COLO829 (cell line): ENCODE measurements at places on chromosomes 1 and 21.

DNA sequence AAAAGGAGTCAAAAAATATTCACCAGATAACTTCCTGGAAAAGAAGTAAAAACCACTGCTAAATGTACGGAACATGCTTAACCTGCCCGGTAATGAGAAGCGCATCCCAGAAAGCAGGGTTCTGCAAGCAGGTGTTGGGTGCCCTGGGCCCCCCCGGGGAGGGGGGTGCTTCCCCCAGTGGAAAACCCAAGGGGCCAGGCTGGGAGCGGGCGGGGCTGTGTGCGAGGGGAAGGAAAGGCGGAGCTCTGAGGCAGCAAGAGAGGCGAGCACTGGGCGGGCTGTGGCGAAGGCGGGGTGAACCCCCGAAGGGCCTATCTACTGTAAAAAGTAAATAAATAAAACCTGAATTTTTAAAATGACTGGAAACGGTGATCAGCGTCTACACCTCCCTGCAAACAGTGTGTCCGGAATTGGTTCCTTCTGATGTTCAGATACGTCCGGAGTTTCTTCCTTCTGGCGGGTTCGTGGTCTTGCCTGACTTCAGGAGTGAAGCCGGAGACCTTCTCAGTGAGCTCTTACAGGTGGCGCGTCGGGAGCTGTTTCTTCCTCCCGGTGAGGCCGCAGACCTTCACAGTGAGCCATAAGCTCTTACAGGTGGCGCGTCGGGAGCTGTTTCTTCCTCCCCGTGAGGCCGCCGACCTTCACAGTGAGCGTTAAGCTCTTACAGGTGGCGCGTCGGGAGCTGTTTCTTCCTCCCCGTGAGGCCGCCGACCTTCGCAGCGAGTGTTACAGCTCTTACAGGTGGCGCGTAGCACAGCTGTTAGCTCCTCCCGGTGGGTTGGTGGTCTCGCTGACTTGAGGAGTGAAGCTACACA is 13.4 kb downstream of the FTCD start:
- DNase-seq: no peak

DNA sequence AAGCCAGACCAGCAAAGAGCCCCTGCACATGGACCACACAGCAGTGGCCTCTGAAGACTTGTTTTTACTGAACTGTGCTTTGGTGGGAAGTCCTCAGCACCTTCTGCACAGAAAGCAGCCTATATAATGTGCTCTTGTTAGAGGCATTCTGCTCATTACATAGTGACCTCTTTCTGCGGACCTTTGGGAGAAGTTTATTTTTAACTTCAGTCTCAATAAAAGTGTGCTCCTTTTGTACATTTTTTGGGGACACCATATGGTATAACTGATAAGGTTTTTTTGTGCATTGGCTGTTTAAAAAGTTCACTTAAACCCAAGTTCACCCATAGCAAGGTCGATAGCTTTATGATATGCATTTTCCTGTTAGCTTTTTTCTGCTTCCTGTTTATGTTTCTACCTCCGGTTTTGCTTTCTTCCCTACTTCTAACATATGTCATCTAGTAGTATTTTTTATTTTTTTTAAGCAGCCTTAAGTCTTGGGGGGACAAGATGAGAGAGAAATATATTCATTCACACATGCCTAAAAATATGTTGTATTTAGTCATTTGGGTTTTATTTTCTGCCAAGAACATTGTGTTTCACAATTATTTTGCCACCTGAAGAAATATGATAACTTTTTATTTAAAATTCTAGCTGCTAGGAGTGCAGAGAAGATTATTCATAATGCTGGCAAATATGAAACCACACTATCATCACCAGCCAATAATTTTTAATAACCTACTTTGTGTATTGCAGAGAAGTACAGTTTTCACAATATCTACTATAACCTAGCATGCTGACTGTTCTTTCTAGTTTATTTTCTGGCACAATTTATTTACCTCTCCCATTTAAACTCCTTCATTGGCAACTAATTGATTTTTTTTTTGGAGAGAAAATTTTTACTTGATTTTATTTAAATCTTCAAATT is 22.9 kb upstream of the SLC19A2 start:
- no peak for DNase-seq

- DNase-seq: no peak
Measured at GRCh38 chr1:47590523-47591225, 152.8 kb downstream of the FOXD2 start.

DNA sequence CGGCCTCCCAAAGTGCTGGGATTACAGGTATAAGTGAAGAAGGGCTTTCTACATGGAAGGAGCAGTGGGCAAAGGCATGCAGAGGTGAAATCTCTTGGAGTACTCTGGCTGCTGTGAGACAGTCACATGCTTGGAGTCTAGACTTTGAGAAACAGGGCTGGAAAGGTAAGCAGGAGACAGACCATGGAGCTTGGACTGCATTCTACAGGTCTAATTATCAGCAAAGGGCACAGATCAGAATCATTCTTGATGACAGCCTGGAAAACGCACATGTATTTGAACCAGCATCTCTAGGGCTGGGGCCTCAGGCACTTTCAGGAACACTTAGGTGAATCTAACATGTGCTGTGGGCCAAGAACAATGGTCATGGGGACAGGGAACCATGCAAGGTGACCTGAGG is 7.3 kb upstream of the PRELP start:
- no peak for DNase-seq

- no peak for DNase-seq
Measured at GRCh38 chr1:63890468-63890867, 116.7 kb downstream of the ROR1 start.

- no peak for DNase-seq
Measured at GRCh38 chr1:18819203-18819602, 40.3 kb downstream of the TAS1R2 start.

GRCh38 chr1:117606649-117607430 is 992 bp downstream of the TENT5C start:
- no peak for DNase-seq

GRCh38 chr1:201493757-201494617 is 12.9 kb downstream of the CSRP1 start:
- DNase-seq: peak; percentile 70

DNA sequence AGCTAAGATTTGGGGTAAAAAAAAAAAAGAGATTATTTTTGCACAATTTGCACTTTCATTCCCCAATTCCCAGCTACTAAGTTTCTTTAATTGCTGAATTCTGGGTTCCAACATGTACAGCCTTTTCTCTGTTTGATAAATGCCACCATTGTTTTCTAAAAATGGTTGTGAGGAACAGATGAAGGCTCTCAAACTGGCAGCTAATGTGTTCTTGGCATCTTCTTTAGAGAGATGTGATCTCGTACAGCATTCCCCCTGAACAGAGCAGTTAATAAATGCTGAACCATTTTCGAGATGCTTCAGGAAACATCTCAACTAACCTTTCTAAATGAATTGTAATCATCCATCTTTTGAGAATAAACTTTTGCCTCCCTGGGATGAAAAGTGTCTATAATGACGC is 107.9 kb upstream of the DYNLT5 start:
- peak; percentile 35 for DNase-seq

- DNase-seq: no peak
Measured at GRCh38 chr1:157115851-157116736, 16.5 kb upstream of the ETV3L start.

GRCh38 chr21:39737376-39738000 is 7.5 kb upstream of the IGSF5 start:
- DNase-seq: no peak

GRCh38 chr1:175522880-175523279 is 220.5 kb downstream of the TNR start:
- no peak for DNase-seq

DNA sequence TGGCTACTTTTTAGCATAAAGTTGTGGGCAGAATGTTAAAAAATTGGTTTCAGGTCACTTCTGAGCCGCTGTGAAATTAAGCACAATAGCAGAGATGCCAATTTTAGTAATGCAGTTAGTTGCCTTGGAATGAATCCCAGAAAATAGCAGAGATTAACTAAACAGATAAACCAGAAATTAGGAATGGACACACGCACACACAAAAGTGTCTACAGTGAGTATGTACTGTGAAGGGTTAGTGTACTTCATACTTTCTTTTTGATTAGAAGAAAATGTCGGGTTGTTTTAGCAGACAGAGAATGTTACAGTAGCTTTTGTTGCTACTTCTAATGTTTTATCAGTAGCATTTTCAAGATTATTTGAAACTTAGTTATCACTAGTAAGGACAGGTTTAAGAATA is 106.7 kb downstream of the LEPR start:
- DNase-seq: peak; percentile 33

- no peak for DNase-seq
Measured at GRCh38 chr21:38534591-38534990, 36.3 kb upstream of the ERG start.

DNA sequence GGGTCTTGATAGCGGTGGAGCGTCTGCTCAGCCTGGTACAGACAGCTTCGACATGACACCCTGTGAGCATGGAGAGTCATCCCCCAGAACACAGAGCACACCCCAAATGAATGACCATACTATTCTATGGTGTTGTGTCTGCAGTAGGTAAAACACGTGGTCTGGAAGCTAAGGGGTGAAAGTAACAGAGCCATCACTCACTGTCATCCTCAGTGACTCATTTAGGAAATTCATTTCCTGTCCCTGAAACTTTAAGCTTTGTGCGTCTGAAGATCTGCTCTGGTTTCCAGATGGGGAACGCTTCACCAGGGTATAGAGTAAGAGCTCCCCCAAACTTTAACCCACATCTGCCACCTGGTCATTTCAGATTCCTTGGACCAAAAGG is 94.8 kb upstream of the DISP3 start:
- peak; percentile 22 for DNase-seq

DNA sequence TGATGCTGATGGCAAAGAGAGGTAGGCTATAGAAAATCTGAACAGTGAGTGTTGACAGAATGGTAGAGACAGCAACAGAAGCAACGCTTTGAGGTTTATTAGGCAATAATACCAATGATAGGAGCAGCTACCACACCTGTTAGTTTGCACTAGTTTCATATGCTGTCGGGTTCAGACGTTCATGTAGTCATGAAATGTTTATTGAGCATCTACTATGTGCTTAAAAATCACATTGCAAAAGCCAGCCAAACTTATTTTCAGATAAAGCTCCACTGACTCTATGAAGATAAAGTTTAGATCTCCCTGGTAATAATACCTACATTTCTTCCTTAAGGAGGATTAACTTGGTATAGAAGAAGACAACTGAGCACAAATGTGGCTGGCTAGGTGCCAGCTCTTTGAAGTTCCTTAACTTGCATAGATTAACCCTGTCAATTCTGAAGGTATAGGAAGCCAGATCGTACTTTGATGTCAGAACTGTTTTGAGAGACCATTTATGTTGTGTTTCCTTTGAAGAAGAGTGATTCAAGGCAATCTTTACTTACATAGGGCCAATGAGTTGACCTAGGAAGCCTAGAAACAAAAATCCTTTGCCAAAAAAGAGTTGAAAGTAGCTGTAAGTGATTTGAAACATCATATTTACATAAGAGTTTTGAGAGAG is 71.5 kb downstream of the DISP1 start:
- no peak for DNase-seq

DNA sequence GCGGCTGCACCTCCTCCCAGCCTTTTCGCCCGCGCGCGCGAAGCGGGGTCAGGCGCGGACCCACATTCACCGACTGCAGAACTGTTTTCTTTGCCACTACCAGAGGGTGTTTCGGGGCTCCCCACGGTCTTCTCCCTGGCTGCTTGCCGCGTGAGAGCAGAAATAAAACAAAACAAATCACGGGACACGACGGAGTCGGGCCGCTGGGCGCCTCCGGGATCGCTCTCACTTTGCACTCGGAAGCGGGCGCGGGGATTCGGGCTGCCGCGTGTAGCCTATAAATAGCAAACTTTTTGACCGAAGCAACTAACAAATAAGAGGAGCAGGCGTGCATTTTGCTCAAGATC is 412.3 kb upstream of the ESRRG start:
- peak; percentile 12 for DNase-seq

DNA sequence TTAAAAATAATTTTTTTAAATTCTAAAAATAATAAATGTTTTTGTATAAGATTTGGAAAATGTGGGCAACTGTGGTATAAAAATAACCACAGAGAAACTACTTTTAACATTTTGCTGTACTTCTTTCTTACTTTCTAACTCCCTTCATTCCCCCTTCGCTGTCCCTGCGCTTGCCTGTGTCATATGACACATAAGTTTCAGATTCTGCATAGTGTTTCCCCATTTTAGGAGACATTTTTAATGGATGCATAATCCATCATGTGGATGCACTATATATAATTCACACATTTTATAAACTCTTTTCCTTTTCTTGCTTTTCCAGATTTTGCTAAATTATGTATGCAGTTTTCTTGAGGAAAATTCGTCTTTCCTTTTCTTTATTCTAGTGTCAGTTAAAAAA is 16.3 kb downstream of the ATG4C start:
- no peak for DNase-seq

- DNase-seq: no peak
Measured at GRCh38 chr1:191804311-191804710, 354.0 kb upstream of the RGS18 start.

DNA sequence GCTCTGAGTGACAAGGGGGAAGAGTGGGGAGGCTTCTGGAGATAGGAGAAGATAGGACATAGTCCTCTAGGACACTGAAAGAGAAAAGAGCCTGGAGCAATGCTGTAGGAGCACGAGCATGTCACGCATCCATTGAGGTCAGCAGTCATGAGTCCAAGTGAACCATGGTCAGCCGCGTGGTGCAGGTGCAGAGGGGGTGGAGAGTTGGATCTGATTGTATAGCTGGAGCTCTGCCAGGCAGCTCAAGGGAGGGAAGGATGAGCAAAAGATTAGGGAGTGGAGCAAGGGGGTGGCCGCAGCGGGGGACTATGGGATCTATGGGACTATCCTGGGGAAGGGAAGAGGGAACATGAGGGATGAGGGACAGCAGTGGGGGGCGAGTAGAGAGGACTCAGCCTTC is 14.0 kb downstream of the PADI1 start:
- DNase-seq: no peak

DNA sequence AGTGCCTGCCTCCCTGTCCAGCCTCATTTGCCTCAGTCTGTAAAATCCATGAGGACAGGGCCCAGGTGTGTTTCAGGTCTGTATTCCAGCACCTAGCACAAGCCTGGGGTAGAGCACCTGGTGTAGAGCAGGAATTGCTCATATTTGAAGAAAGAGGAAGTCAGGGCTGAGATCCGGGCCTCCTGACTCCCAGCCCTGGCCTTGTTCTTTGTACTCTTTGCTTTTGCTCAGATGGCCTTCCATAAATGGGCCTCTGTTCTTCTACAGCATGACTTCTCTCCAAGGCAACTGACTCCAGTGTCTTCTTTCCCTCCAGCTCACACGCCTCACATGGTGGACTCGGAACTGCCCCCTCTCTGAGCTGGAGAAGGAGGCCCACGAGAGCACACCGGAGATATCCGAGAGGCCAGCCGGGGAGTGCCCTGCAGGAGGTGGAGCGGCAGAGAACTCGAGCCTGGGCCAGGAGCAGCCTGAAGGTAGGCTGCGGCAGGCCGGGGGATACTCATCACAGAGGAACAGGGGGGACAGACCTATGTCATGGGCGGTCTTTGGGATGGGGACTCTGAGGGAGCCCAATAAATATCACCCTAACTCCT is 19.7 kb downstream of the SLC5A9 start:
- DNase-seq: peak; percentile 35
